ENCODE measurements at places on chromosomes 3 and 15.

DNA sequence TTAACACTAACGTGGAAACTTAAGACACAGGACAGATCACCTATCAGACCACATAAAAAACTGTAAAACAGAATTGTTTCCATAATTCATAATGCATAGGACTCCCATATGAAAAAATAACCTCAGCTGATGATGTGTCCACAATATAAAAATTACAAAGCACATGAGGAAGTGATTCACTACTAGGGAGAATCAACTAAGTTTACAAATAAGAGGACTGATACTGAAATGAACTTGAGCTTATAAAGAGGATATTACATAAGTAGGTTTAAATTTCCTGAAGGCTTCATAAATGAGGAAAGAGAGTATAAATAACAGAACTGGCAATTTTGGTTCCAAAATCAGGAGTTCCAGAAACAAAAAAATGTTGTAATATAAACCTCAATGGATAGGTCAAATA, 111.9 kb downstream of the SAMMSON start:
- no peak for DNase-seq

DNA sequence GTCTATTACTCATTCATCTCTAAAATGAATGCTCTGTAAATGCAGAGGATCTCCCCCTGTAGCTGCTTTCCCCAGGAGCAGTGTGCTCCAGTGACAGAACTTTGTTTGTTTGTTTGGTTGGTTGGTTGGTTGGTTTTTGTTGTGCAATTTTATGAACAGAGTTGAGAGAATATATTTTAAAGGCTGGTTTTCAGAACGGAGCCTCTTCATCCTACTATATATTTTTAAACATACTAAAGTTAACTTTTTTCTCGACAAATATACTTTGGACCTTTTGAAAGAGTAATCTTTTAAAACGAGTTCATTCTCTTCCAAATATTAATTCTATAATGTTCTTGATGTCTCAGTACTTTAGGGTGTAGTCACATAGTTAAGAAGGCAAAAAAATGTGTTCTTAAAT, 20.2 kb downstream of the RYR3 start:
- no peak for DNase-seq

DNA sequence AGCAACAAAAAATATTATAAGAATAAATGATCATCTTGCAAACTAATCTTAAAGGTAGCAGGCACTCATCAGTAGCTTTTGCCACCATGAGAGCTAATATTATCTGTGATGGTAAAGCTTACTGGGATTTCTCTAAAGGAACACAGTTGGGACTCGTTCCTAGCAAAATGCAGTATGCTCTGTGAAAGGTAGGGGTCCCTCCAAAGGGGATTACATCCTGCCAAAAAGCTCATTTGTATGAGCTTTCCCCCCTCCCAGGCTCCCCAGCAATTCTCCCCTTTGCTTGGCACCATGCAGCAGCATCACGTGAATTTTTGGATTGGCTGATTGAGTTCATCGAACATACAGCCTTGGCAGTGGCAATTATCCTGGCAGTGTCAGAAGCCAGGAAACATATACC, 361.0 kb upstream of the PLSCR5 start:
- DNase-seq = no peak

DNA sequence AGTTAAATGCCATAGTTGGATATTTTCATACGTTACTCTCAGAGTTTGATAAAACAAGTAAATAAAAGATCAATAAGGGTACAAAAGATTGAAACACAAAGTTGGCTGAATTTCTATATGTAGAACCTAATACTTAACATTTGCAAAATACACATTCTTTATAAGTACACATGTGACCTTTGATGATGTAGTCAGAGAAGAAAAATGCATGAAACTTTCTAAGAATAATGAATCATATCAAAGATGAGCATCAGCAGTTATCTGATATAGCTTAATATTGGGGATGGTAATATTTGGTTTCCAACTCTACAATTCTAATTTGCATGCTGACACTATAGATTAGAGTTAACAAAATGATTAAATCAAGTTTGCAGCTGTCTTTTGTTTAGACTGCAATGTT, 188.0 kb upstream of the TGFBR2 start:
- no peak for DNase-seq

GRCh38 chr3:177361081-177361938, 164.0 kb upstream of the TBL1XR1 start:
- peak; percentile 21 for DNase-seq

DNA sequence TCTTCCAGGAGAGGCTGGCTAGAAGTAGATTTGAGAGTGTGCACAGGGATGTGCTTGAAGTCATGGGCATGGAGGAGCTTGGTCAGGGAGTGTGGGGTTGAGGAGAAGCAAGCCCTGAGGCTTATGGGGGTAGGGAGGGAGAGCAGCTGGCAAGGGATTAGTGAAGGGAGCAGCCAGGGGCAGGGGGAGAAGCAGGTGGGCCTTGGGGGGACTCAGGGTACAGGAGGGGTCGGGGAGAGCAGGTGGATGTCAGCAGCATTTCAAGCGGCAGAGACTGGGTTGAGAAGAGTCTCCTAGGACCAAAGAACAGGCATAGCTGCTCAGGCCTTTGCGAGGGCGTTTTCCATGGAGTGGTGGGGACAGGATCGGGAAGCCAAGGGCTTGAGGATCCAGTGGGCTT, 3.4 kb upstream of the LMAN1L start:
- no peak for DNase-seq

DNA sequence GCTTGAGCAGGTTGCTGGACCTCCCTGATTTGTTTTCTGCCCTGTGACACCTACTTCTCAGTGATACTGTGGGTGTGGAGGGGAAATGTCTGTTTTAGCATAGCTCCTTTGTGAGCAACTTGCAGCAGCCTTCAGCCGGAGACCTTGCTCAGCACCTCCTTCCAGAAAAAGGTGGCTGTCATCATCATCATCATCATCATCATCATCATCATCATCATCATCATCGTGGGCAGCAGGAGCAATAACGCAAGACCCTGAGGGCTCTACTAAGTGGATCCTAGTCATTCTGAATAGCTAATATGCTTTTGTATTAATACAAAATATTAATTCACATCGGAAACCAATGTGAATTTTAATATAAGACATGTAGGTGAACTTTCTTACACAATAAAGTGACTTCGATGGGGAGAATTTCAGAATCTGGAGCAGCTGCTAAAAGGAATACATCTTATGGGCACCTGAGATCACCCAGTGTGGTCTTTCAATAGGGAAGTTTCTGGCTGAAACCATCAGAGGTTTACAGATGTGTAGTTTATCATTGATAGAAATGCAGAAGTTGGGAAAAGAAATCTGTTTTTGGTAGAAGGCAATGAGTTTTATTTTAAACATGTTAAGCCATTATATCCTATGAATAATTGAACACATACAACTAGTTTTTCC, 8.6 kb downstream of the GABRR3 start:
- no peak for DNase-seq

DNA sequence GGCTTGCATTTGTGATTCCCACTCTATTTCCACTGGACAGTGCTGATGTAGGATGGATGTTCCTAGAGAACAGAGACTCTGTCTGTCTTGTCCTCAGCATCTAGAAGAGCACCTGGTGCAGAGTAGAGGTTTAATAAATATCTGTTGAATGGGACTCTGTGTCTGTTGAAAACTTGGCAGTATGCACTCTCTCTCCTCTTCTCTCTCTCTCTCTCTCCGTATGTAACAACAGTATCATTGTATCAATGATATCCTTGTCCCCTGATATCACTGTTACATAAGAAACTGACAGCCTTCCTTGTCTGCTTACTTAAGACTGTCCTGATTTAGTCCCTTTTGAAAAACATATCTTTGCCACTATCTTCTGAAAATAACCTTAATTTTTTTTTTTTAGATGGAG, 24.3 kb upstream of the MGLL start:
- no peak for DNase-seq

- DNase-seq = no peak
These were observed 19.5 kb downstream of the HHLA2 start for GRCh38 chr3:108315767-108316301.

Data from CD4-positive, alpha-beta T cell treated with Interferon gamma for 1 hour (primary cell).